Stimulated activated CD8-positive, alpha-beta memory T cell treated with anti-CD3 and anti-CD28 coated beads, Interleukin-7, amount 100 ng/mL, for 4 hours (primary cell): ENCODE measurements at places on chromosomes 11 and 22.
A peak's percentile ranks its signal among the peaks of the same experiment; 100 is the strongest.

DNA sequence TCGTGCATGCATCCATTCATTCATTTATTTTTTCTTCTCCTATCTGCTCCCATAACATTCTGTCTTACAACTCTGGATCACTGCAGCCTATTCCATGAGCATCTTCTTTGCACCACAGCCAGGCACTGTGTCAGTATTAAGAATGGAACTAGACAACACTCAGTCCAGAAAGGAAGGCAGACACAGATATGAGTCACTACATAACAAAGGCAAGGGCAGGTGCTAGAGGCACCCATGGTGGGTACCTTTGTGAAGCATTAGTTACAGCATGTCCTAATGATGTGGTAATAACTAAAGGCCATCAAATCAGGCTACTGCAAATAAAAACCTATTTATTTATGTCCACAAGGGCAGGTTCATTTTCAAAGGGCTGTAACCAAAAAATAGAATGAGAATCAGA is 28.1 kb downstream of the TENM4 start:
- no peak for DNase-seq

- no peak for DNase-seq
Observed at GRCh38 chr11:102555091-102555490, 24.5 kb upstream of the MMP7 start.

- no peak for DNase-seq
Observed at GRCh38 chr22:29713156-29713727, 6.6 kb upstream of the CABP7 start.

DNA sequence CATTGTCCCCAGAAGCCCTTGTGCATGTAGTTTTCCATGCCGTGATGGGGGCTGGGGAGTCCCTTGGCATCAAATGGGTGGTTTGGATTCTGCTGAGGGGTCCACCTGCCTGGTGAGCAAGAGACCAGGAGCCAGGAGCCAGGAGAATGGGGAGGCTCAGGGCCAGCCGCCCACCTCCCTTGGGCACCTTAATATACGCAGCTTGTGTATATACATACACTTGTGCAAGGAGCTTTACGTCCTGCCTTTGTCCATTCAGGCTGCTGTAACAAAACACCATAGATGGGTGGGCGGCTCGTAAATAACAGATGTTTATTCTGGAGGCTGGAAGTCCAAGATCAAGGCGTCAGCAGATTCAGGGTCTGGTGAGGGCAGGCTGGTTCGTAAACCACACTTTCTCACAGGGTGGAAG is 62.5 kb downstream of the SMIM38 start:
- DNase-seq = no peak

DNA sequence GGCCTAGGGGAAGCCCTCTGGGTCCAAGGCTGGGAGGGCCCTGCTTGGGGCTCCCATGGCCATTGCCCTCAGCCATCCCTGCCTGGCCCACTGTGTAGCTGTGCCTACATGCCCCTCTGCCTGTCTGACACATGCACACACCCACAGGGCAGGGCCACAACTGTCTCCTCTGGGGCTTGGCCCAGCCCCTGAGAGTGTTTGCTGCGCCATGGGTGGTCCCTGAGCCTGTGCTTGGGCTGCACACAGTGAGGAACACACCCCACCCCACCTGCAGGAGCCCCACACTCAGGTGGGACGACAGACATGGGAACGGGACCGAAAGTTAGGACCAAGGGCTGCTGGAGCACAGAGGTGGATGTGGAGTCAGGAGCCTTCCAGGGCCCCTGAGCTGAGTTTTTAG is 489.5 kb downstream of the TBC1D22A start:
- no peak for DNase-seq

GRCh38 chr22:23878219-23878618 is 16.0 kb upstream of the MIF start:
- DNase-seq = no peak

- no peak for DNase-seq
Observed at GRCh38 chr11:76250520-76251225, 44.4 kb upstream of the WNT11 start.

GRCh38 chr22:23113847-23114720 is 27.7 kb downstream of the RSPH14 start:
- DNase-seq = no peak

DNA sequence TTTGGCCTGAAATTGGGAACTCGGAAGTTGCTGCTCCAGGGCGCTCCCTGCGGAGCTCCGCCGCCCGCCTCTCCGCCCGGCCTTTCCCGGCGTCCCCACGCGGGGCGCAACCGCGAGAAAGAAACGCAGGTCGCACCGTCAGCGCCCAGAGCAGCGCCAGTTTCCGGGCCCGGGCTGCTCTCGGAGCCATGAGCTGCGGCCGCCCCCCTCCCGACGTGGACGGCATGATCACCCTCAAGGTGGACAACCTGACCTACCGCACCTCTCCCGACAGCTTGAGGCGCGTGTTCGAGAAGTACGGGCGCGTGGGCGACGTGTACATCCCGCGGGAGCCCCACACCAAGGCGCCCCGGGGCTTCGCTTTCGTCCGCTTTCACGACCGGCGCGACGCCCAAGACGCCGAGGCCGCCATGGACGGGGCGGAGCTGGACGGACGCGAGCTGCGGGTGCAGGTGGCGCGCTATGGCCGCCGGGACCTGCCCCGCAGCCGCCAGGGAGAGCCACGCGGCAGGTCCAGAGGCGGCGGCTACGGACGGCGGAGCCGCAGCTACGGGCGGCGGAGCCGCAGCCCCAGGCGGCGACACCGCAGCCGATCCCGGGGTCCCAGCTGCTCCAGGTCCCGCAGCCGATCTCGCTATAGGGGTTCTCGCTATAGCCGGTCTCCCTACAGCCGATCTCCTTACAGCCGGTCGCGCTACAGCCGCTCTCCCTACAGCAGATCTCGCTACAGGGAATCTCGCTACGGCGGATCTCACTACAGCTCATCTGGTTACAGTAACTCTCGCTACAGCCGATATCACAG is 521 bp downstream of the SRSF8 start:
- peak; percentile 45 for DNase-seq

GRCh38 chr11:96464700-96465307 is 75.0 kb downstream of the JRKL start:
- DNase-seq = no peak

- no peak for DNase-seq
Observed at GRCh38 chr11:33197915-33198727, 36.8 kb upstream of the CSTF3 start.

DNA sequence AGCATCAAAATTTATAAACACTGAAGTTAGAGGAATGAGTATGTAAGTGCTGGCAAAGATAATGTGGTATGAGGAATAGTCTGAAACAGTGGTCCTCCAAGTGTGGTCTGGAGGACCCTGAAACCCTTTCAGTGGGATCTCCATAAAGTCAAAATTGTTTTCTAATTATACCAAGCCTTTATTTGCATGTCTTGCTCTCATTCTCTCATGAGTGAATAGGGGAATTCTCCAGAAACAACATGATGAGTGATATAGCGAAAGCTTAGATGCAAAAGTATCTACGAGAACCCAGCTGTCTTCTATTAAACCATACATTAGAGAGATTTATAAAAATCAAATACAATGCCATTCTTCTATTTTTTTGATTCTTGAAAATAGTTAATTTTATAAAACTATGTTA is 145.0 kb upstream of the RAG2 start:
- no peak for DNase-seq

- no peak for DNase-seq
Observed at GRCh38 chr11:117009905-117010605, 88.2 kb downstream of the SIK3 start.

GRCh38 chr11:60953781-60954180 is 1.8 kb upstream of the SLC15A3 start:
- DNase-seq = no peak

DNA sequence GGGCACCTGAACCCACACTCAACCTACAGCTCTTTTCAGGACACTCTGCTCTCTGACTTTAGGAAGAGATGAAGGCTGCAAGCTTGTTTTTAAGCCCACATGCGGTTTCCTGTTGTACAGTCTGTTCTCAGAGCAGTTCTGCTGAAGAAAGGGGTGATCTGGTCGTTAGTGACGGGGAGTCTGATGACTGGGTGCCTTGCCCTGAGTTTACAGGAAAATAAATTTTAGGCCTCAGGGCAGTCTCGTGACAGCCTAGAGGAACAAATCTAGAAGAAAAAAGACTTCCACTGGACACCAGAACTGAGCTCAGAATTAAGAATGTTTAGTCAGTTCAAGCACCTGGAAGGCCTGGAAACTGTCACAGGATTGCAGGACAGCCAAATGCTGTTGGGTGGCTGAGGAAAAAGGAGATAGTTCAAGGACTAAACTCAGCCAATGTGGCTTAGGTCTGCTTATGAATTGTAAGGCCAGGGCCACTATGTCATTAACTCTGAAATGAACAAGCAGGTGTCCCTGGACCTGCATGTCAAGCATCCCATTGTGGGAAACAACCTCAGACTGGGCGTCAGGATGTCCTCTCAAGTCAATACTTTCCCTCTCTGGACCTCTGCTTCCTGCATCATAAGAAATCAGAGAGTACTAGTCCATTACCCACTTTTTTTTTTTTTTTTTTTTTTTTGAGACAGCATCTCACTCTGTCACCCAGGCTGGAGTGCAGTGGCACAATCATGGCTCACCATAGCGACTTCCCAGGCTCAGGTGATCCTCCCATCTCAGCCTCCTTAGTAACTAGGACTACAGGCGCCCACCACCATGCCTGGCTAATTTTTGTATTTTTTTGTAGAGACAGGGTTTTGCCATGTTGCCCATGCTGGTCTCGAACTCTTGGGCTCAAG is 5.7 kb downstream of the PIK3IP1 start:
- peak; percentile 60 for DNase-seq

DNA sequence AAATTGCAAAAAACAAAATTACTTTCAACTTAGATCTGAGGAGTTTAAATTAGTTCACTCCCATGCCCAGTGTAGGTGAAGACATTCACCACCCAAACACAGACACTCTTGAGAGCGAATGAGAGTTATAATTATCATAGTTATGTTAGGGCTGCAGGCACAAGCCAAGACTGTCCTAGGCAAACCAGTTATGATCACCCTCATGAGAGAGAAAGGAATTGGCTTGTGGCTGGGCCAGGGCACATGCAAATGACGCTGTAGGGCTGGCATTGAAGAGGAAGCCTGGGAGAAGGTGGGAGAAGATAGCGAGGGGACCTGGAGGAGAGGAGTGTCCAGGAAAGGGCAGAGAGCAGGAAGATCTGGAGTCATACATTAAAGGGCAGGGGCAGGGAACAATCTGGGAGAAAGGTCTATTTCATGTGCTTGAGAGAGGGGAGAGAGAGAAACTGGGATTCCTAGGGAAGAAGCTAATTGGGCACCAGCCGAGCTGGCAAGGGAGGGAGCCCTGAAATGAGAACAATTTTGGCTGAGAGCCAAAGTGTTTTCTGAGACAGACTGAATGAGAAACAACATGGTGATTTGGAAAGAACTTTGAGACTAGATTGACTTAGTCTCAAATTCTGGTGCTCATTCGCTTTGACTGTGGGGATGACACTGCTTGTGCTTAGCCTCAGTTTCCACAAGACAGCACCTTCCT is 279.9 kb downstream of the KIRREL3 start:
- no peak for DNase-seq

GRCh38 chr11:134515081-134515960 is 103.3 kb upstream of the B3GAT1 start:
- no peak for DNase-seq

DNA sequence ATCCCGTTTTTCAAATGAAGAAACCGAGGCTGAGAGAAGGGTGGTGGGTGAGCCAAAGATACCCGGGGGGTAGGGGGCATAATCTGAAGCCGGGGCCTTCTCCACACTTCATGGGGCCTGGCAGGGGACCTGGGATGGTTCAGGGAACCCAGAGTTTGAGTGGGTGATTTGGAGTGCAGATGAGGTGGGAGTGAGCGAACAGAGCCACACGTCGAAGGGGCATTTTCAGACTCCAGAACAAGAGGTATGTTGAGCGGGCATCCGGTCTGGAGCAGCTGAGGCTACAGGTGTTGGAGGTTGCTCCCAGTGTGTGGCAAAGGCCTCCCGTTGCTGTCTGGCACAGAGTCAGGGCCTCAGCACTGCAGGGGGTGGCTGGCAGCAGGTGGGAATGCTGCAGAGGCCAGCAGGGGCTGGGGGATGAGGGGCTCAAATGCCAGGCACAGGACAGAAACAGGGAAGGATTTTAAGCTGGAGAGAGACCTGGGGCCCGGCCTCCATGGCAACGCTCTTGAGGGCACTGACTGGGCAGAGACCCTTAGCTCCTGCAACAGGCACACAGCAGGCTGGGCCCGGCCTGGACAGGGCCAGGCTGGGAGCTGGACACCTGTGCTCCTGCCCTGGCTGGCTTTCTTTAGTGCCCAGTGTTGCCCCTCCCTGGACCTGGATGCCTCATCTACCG is 46.2 kb downstream of the WNT11 start:
- DNase-seq = no peak

DNA sequence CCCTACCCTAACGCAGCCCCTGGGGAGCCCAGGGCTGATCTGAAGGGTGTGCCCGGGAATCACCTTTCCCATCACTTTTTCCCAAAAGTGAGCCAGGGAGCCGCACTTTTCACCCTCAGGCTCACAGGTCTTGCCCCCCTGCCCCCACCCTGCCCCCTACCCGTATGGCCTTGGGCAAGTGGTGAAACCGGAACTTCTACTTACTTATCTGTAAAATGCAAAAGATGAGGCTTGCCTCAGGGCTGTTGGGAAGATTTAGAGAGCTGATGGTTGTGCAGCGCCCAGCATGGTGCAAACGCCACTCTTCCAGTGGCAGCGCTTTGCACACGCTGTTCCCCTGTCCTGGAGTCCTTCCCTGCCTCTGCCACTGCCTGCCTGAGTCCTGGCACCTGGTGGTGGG is 8.0 kb downstream of the SYT12 start:
- DNase-seq = no peak

- DNase-seq = no peak
Observed at GRCh38 chr11:65696802-65697552, 15.1 kb upstream of the KAT5 start.

- no peak for DNase-seq
Observed at GRCh38 chr11:117498791-117499190, 171.1 kb downstream of the CEP164 start.

- DNase-seq = no peak
Observed at GRCh38 chr11:109667719-109668118, 245.7 kb downstream of the C11orf87 start.

DNA sequence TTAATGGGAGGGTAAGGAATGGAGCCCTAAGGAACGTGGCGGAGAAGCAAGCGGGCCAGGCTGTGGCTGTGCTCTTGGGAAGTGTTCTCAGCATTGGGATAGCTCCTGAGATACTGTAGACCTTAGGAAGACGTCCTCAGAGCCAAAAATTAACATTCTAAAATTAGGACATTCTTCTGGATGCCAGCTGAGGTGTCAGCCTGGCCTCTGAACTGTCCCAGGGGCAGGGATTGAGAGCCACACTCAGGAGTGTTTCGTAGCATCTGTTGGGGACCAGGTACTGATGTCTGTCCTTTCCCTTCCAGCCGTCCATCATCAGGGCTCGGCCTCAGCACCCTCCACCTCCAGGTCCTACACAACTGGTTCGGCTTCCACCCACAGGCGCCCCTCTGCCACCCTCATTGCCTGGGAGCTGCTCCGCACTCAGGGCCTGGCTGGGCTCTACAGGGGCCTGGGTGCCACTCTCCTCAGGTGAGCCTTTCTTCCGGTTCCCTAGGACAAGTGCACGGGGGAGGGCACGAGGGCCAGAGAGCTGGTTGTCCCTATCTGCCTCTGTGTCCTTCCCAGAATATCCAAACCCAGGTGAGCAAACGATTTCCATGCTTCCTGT is 23.6 kb downstream of the SLC25A18 start:
- DNase-seq = no peak

GRCh38 chr22:37010976-37011375 is 8.3 kb downstream of the TST start:
- DNase-seq = no peak
